Occipital lobe (tissue), 3 donors: ENCODE measurements at places on chromosomes 2 and 18.

DNA sequence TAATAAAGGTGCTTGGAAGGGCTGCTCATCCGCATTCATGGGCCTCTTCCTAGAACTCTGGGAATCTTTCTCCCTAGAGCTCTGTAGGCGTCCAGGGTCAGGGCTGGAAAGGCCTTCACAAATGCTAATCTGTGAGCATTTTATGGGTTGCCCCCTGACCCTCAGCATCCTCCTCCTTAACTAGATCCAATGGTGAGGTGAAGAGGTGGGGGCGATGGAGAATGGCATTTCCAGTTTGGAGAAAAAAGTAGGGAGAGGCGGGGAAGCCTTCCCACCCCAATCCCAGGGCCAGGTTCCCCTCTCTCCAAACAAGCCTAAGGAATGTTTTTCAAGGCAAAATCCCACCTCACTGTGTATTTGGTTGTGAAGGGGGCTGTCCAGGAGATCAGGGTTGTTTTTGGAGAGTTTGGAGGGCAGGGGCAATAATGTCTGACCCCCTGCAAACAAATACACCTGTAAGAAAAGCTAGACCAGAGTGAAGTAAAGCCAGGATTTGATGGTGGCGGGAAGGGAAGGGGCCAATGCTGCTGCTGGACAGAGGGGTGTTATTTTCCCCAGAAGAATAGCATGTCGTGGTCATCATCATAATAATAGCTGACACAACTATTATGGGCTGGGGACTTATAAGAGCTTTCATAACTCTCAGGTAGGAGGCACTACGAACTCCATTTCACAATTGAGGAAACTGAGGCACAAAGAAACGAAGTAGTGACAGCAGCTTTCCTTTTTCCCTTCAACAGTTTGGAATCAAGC lies 1.4 kb upstream of the MYCN start:
- no peak for DNase-seq

GRCh38 chr2:220665108-220665471 lies 907.0 kb downstream of the EPHA4 start:
- DNase-seq: no peak

DNA sequence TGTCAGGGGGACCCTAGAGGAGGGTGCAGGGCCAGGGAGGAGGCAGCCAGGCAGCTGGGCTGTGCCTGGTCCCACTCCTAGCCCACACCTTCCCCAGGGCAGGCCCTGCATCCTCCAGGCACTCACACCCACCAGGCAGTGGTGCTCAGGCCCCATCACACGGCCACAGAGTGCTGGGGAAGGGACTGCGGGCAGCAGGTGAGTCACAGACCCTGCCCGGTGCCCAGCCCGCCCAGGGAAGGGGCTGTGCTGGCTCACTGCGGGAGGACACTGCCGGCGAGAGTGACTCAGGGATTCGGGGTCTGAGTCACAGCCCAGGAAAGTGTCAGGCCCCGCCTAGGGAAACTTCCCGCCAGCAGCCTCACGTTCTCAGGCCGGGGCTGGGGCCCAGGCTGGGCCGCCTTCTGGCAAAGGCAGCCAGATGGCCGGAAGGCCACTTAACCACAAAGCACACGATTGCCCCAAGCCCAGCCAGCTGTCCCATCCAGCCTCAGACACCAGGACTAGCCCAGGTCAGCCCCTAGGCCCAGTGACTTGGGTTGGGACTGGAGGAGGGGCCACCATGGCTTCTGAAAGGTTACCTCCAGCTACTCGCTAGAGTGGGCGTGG lies 42.2 kb downstream of the BIN1 start:
- peak; percentile 55 for DNase-seq

DNA sequence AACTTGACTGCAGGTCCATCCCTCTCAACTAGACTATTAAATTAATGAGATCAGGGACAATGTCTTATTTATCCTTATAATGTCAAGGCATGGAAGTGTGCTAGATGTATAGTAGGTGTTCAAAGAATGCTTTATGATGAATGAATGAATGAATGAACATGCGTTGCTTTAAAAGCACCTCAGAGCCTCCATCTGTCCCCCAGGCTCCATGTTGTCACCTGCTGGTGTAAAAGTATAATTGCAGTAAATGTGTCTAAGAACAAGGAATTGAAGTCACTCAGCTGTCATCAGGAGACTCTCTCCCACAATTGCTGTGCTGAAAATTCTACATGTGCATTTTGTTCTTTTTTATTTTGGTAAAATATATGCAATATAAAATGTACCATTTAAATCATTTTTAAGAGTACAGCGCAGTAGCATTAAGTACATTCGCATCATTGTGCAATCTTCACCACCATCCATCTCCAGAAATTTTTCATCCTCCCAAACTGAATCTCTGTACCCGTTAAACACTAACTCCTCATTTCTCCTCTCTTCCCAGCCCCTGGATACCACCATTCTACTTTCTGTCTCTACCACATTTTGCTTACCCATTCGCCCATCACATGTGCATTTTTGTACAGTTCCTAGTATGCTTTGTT lies 52.6 kb downstream of the GNAL start:
- no peak for DNase-seq

- DNase-seq: no peak
These were observed 91.2 kb downstream of the LIPG start for GRCh38 chr18:49652881-49653724.

GRCh38 chr2:101387151-101387834 lies at the start of gene CREG2:
Gene CREG2 (minus strand): TSS chr2:101387503. CDS start chr2:101387457, 46 bp downstream.
- peak; percentile 67 for DNase-seq

DNA sequence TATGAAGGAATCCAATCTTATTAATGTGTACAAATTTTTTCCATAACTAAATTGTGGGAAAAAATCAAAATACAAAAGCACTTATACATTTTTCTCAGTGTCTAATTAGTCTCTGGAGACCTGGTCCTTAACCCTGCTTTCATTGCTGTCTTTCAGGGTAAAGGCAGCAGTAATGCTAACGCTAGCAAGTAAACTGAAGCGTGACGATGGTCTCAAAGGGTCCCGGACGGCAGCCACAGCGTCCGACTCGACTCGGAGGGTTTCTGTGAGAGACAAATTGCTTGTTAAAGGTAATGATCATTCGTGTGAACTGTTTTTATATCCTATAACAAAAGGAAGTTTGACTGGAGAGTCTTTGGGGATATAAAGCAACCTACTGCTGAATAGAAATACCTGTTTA lies 6.1 kb downstream of the UBE2F start:
- no peak for DNase-seq
